ENCODE measurements at places on chromosomes 7 and 10. TPM values are rescaled to one million over a fixed set of nuclear protein-coding genes. Genes with fewer than 3 reads are reported as not detected.

DNA sequence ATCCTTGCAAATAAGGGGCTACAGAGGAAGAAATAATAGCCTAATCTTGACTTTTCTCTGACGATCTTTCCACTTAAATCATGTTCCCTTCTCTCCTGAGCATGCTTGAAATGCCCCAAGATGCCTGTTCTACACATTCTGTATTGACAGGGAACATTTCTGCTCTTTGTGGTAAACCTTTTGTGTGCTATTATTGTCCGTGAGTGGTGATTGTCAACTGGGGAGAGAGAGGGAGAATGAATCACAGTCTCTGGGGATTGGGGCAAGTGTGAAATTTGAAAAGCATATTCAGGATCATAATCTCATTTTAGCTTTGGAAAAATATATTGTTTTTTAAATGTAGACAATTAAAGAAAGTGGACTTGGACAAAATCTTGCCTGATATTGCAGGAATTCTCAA lies 20.6 kb downstream of the UBTD1 start:
- DNase-seq, result no peak

DNA sequence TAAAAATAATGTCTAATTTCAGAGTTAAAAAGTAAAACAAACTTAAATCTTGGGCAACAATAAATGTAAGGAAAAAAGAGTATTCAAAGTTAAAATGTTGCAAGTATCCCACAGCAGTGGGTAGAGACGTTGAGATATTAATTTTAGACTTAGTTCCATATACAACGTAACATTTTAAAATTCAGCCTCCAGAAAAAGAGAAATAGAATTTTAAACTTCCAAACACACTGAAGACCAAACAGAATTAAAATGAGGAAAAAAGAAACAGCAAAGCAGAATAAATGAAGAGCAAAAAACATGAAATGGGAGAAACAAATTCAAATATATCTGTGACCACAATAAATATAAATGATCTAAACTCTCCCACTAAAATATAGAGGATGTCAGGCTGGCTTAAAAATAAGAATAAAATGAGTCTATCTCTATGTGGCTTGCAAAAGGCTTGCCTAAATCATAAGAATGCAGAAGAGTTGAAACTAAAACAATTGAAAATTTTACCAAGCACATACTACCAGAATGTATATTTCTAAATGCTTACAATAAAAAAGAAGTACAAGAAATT lies 46.0 kb upstream of the EGFR start:
- no peak for DNase-seq

GRCh38 chr7:112086496-112087254 lies 119.5 kb downstream of the DOCK4 start:
- no peak for DNase-seq

GRCh38 chr10:89706011-89706410 lies 4.6 kb downstream of the KIF20B start:
- DNase-seq, result no peak

GRCh38 chr7:2180081-2180480 lies 52.7 kb downstream of the MAD1L1 start:
- no peak for DNase-seq

DNA sequence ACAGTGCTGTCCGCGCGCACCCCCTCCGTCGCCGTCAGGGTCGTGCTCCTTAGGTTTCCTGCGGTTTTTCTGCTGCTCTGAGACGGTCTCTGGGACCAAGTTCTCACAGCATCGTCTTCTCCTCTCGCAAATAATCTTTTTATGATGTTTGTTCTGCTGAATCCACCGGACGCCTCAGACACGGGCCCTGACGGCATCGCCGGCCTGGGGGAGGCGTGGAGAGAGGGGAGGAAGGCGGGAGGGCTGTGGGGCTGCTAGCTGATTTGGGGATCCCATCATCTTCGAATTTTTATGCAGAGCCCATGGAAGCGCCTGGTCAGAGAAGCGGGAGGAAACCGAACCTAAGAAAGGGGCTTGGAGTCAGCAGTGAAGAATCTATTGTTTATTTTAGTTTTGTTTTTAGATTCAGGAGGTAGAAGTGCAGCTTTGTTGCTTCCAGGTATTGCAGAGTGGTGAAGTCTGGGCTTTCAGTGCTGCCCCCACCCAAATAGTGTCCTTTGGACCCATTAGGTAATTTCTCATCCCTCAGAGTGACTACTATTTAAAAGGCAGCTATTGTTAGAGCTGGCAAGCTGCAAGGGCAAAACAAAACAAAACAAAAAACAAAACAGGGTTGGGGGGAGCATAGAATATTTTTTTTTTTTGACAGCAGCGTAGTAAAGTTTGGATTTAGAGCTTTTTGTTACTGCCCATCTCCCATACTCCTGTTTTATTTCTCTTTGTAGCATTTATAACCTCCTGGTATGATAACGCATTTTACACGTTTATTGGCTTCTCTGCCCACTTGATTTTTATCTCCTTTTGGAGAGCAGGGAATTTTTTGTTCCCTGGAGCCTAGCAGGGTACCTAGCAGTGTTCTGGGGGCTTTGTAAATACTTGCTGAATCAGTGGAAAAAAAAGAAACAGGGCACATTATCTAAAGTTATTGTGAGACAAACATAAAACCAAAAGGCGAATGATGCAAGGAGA lies 92.6 kb downstream of the SPAG6 start:
- DNase-seq, result no peak

GRCh38 chr7:82054544-82054943 lies 284.7 kb upstream of the HGF start:
- DNase-seq, result no peak

DNA sequence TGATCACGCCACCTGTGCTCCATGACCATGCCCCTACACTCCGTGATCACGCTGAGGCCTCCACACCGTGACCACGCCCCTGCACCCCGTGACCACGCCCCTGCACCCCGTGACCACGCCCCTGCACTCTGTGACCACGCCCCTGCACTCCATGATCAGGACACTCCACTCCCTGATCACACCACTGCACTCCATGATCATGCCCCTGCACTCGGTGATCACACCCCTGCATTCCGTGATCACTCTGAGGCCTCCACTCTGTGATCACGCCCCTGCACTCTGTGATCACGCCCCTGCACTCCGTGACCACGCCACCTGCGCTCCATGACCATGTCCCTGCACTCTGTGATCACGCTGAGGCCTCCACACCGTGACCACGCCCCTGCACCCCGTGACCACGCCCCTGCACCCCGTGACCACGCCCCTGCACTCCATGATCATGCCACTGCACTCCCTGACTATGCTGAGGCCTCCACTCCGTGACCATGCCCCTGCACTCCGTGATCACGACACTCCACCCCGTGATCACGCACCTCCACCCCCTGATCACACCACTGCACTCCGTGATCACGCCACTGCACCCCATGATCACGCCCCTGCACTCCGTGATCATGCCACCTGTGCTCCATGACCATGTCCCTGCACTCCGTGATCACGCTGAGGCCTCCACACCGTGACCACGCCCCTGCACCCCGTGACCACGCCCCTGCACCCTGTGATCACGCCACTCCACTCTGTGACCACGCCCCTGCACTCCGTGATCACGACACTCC lies 27.7 kb downstream of the STK32C start:
- DNase-seq, result no peak

DNA sequence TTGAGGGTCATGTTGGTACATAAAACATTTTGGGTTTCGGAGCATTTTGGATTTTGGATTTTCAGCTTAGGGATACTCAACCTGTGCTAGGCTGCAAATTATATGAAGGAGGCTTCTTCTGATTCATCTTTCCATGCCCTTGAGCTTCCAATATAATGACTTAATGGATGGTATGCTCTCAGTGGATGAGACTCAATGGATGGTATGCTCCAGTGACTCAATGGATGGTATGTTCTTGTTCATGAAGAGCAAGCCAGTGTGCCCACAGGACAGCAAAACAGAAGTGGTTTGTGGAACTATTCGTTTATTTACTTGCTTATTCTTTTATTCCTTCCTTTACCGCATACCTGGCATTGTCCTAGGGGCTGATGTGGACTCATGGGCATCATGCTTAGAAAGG lies 969.6 kb downstream of the LRMDA start:
- no peak for DNase-seq

DNA sequence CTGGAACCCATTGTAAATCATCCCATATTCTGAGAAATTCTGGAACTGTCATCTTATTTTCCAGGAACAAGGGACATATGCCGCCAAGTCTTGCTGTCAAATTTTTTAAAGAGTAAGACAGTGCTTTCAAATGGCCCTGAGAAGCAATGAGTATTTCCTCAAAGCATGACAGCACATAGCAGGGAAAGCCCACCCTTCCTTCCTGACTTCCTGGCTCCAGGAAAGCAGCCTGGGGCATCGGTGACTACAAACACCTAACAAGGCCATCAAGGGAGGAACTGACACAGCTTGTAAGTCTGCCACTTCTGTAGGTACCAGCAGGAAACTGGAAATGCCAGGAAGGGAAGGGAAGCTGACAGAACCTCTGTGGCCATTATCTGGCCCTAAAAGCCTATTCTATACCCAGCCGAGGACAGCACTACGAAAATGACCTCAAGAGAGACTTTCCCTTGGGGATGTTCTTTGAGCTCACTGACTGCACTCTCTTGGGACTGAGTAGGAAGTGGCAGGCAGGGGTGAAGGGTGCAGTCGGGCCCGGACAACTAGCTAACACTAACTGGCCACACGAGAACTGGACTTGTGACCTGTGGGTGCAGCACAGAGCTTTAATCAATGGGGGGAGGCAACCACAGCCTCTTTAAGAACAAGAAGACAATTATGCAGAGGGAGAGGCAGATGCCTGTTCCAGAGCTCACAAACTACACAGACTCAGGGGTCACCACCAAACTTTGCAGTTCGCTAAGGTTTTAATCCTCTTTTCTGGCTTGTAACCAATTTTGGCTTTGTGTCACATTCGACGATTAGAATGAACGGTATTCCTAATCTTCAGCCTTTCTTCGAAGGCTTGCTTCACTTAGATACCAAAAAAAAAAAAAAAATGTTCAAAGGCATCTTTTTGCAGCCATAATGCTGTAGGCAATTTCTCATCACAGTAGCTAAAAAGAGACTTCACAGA lies 52.0 kb downstream of the GRB10 start:
- DNase-seq, result no peak

DNA sequence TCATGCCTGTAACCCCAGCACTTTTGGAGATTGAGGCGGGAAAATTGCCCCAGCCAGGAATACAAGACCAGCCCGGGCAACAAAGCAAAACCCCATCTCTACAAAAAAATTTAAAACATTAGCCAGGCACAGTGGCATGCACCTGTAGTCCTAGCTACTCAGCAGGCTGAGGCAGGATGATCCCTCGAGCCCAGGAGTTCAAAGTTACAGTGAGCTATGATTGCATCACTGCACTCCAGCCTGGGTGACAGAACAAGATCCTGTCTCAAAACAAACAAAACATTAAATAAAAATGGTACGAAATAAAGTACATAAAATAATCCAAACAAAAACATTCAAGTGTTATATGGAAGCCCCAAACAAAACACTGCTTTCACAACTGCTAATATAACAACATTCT lies 125.0 kb downstream of the SNX13 start:
- DNase-seq, result no peak

- no peak for DNase-seq
Observed at GRCh38 chr10:56881218-56881617, 520.2 kb upstream of the ZWINT start.

Gene NPY4R
- not detected for total RNA-seq

Gene FOXP2
- not detected for total RNA-seq

Gene HOXA7
- not detected for total RNA-seq

Measured in activated CD4-positive, alpha-beta T cell treated with anti-CD3 and anti-CD28 coated beads, Interleukin-2, amount 10 ng/mL, durations not matched to agents 7 days and 5 days (primary cell).